ENCODE measurements at places on chromosomes 2 and 18.

- DNase-seq: no peak
These were observed 130.3 kb upstream of the CXCR4 start for GRCh38 chr2:136248242-136248641.

- no peak for DNase-seq
These were observed 477.2 kb upstream of the VRK2 start for GRCh38 chr2:57569396-57569795.

DNA sequence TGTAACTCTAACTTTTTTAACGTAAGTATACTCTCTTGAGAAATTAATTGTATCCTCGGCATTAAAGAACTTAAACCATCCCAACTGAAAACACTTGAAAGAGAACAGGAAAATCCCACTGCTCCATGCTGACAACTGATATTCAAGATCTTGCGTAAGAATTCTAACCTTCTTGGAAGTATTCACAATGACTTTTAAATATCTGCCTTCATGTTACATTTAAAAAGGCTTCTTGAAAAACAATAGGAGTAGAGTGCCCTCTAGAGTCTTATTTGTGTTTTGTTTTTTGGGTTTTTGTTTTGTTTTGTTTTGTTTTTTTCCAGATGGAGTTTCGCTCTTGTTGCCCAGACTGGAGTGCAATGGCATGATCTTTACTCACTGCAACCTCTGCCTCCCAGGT, 65.4 kb upstream of the DNAJC10 start:
- no peak for DNase-seq

DNA sequence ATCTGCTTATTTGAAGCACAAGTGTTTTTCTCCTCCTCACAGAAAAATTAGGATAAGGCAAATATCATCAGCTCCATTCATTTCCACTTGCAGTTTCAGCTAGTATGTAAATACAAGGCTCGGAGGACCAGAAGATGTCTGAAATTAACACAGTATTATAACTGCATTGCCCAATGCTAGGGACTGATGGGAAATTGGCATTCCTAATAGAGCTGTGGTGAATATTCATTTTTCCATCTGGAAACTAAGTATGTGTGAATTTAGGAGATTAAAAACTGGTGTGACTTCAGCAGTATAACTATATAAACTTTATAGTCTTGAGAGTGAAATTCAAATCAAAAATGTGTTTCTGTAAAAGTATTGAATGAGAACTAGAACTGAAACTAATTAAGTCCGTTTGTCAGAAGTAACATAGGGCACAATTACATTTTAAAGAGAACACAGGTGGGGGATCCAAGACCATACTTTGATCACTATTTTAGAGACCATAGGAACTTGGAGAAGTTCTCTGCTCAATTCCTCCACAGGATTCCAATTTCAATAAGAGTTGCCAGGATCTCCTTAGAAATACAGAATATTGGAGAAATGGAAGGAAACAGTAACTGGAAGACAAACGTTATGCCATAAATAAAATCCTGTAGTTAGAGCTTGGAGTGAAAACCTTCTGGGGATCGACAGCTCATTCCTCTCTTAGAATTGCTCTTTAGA, 12.1 kb upstream of the ITGA6 start:
- no peak for DNase-seq

- DNase-seq: no peak
These were observed 37.6 kb downstream of the CCBE1 start for GRCh38 chr18:59659508-59660170.

DNA sequence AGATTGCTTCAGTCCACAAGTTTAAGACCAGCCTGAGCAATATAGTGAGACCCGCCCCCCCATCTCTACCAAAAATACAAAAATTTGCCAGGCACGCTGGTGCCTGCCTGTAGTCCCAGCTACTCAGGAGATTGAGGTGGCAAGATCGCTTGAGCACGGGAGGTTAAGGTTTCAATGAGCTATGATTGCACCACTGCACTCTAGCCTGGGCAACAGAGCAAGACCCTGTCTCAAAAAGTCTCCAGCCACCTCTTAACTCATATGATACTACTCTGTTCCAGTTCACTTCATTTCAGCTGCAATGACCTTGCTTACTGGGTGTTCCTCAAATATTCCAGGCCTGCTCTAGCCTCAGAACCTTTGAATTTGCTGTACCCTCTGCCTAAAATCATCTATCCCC, 11.4 kb downstream of the MEMO1 start:
- DNase-seq: no peak

DNA sequence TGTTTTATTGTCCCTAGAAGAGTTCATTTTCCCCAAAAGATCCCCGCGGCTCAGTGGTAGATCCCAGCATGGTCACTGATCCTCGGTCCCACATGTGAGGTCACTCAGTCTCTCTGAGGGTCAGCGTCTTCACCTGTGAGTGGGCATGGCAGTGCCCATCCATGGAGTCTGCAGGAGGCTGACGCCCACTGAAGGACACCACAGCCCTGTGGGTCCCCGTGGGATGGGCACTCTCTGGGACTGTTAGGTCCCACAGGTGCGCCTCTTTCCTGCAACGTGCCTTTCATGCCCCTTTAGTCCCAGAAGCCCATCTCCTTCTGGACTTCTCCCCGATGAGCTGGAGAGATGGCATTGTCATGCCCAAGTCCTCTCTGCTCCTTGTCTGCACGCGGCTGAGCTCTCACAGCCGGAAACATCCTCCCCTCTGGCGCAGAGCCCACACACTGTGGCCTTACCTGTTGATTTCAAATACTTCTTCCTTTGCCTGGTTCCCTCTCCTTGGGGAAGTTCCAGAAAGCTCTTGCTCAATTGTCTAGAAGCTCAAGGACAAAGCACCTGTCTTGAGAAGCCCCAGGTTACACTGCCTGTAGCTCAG, 75.9 kb downstream of the PTGR3 start:
- no peak for DNase-seq

DNA sequence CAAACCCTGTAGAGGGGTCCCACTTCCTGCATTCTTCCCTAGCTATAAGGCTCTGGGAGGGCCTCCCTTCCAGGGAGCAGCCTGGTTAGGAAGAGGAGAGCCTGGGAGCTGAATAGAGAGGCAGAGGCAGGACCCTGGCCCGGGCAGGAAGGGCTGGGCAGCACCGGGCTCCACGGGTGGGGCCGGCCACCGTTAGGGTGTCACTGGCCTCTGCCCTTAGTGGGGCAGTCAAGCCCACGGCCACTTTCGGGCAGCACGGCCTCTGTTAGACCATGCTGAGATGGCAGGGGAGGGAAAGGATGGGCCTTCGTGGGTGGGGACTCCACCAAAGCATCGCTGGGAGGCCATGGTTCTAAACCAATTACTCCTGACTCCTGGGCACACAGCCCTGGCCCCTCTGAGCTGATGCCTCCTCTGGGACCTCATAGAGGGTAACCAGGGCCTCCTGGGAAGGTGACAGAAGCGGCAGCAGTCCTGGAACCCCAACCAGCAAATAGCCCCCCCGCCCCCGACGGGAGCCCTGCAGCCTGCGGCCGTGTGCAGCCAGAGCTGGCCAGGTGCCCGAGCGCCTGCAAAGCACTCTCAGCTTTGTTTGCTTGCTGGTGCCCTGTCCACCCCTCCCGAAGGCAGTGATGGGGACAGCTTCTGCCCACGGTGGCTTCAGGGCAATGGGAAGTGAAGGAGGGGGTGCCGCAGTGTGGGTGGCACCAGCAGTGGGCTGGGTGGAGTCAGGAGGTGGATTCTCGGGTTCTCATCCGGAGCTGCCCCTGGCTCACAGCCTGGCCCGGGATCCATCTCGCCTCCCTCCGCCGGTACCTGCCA, 16.3 kb upstream of the HPCAL1 start:
- no peak for DNase-seq

GRCh38 chr2:23563673-23564614, 179.0 kb downstream of the KLHL29 start:
- DNase-seq: no peak

DNA sequence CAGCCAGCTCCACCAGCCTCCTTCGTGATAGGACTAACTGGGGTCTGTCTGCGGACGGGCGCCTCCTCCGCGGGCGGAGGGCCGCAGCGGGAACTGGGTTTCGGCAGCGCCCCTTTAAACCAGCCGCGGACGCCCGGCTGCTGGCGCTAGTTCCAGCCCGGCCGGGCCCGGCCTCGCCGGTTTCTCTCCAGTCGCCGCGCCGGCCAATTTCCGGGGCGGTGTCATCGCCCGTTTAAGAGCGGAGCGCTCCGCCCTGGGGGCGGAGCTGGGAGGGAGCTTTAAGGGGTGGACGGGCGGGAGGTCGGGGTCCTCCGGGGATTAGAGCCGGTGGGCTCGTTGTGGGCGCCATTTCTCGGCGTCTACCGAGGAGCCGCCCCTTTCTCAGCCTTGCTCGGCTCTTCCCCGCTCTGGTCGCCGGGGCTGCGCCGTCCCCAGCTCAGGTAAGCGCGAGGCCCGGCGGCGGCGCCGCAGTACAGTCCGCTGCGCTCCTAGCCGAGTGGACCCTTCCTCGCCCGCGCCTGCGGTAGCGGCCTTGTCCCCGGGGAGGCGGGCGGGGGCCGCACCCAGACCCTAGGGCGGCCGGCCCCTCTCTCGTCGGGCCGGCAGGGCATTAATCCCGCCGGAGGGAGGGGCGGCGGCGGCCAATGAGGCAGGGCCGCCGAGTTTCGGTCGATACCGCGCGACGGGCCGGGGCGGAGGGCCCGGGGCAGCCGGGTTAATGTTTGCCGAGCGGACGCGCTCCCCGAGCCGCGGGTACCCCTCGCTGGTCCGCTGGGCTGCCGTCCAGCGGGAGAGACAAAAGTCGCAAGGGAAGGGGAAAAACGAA, at the start of gene EPB41L5:
EPB41L5 (plus strand) TSS at position 307 of the 826 bp plus-strand sequence. CDS start 6,008 bp downstream, outside the sequence.
- DNase-seq: peak; percentile 84

DNA sequence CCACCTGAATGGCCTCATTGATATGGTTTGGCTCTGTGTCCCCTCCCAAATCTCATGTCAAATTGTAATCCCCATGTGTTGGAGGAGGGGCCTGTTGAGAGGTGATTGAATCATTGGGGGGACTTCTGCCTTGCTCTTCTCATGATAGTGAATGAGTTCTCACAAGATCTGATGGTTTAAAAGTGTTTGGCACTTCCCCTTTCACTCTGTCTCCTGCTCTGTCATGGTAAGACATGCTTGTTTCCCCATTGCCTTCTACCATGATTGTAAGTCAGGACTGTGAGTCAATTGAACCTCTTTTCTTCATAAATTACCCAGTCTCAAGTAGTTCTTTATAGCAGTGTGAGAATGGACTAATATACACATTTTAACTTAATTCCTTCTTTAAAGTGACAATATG, 146.8 kb upstream of the KCNJ3 start:
- no peak for DNase-seq

DNA sequence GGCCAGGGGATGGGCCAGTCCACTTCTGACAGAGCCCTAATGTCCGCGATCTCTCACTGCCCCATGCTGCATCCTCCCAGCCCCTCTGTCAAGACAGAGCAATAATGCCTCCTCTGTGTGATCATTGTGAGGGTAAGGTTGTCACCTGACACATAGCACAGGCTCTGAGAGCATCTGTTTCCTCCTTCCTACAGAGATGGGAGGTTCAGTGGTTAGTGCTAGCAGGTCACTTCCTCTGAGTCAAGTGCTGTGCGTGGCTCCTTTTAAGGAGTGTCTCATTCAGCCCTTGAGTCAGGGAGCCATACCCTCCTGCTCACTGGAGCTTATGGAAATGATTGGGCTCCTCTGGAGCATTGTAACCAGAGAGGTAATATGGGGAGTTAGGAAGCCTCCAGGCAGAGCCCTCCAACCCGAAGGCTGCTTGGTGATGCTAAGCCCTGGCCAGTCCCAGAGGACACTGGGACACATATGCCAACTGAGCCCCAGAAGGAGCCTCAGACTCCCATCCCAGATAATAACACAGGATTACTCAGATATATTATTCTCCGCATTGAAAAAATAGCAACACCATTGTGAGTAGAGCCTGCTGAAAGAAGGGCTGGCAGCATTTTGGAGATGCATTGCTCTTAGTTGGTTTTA, 189.0 kb downstream of the GALNT1 start:
- DNase-seq: no peak

GRCh38 chr2:17401096-17401495, 117.1 kb downstream of the RAD51AP2 start:
- no peak for DNase-seq

DNA sequence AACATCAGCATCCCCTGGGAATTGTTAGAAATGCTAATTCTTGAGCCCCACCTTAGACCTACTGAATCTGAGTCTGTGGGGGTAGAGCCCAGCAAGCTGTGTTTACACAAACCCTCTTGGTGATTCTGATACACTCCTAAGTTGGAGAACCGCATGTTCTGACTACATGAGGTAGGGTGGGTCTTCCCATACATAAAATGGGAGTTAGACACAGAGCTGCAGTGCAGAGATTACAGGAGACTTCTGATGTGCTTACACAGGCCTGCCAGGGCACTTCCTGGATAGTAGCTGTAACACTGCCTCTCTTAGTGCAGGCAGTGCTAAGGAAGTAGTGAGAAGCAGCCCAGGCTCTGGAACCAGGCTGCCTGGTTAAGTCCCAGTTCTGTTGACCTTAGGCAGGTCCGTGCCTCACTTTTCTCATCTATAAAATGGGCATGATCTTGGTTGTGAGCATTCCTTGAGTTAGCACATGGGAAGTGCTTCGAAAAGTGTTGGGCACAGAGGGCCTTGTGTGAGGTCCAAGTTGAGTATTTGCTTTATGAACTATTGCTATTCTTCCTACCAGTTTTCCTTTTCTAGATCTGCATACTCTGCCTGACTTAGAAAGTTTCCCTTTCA, 67.3 kb downstream of the GLI2 start:
- no peak for DNase-seq

- DNase-seq: no peak
These were observed 84.2 kb upstream of the LYPD6 start for GRCh38 chr2:149246186-149246585.

GRCh38 chr2:105469781-105470180, 70.9 kb upstream of the FHL2 start:
- DNase-seq: no peak

DNA sequence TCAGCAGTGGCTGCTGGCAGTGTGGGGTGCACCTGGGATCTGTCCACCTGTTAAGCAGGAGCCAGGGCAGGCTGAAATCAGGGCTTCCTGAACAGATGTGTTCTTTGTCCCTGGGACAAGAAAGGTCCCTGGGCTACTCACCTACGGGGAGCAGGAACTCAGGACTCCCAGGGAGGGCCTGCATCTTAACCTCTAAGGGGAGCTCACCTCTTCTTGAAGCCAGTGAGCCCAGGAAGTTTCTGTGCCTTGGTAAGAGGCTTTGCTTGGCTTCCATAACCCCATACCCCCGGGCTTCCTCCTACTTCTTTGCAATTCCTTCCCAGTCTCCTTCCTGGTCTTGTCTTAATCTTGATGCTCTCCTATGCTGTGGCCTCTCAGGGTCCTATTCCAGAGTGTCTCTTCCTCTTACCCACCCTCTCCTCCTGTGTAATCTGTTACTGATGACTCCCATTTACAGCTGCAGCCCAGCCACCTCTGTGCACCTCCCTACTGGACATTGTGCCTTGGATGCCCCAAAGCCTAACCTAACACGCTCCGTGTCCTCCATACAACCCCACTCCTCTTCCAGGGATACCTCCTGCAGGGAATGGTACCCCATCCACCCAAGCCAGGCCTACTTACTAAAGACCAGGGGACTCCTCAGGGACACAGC, 55.7 kb upstream of the MAPRE3 start:
- no peak for DNase-seq

GRCh38 chr18:62069556-62069955, 117.3 kb downstream of the PIGN start:
- DNase-seq: no peak

DNA sequence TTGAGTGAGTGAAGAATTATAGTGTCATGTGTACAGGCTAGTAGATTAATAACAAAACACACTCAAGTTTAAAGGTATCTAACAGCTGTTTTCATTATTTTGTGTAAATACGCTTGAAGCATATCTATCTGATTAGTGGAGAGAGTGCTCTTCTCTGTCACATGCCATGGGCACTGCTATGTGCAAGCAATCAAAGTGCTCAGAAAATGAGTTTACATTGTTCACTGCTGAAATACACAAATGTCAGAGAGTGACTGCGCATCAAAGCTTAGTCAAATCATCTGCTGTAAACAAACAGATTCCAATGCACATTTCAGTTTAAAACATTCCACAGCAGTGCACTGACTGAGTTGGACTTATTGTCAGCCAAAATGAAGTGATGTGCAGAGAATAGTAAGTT, 423.4 kb downstream of the ZEB2 start:
- DNase-seq: no peak
